ENCODE measurements at places on chromosomes 5 and 9. TPM values are rescaled to one million over a fixed set of nuclear protein-coding genes. Genes with fewer than 3 reads are reported as not detected.
A peak's percentile ranks its signal among the peaks of the same experiment; 100 is the strongest.

GRCh38 chr5:177548495-177548894 lies 5.9 kb downstream of the FAM193B start:
- no peak for DNase-seq
- no peaks in the 10 kb centered on the region for H3K36me3 ChIP-seq
- no peak overlapping the region for H3K27ac ChIP-seq
- H3K27me3 ChIP-seq: no peaks in the 10 kb centered on the region

DNA sequence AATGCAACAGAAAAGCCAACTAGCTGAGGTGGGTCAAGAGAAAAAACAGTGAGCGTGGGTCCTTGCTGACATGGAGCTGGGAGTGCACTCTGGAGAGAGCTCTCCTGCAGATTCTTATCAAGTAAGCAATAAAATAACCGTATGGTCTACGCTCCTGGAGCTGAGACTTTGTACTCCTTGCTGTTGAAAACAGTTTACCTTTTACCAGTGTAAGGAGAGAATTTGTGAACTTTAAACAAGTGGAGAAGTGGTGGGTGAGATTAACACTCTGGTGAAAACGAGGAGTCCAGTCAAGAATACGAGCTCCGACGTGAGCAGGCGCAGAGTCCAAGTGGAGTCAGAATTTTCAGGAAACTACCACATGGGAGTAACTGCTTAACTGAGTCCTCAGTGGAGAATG lies 156.1 kb upstream of the ERCC6L2 start:
- H3K4me1 ChIP-seq: peaks cover 30% of the 10 kb centered on the region
- peaks cover 3% of the 10 kb centered on the region for H3K36me3 ChIP-seq
- H3K4me3 ChIP-seq: no peak overlapping the region
- peaks cover 2% of the 10 kb centered on the region for H3K27me3 ChIP-seq

DNA sequence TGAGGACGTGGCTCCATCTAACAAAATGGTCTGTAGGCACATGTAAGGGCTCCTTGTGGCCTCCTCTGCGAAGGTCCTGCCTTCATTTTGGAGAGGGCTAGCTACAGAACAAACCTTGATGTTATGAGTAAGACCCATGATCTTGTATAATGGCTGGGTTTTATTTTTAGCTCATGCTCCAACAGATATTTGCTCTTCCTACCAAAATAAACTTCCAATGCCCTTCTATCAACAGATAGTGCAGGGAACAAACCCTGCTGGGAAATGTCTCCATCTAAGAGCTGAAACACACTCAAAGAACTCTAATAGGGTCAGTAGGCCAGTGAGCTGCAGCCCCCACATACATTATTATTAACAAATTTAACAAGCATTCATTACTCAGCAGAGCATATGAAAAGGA lies 189.5 kb downstream of the LURAP1L start:
- peaks cover 4% of the 10 kb centered on the region for H3K27me3 ChIP-seq
- H3K36me3 ChIP-seq: no peaks in the 10 kb centered on the region
- no peak for DNase-seq
- no peaks in the 10 kb centered on the region for H3K4me1 ChIP-seq
- H3K27ac ChIP-seq: no peak overlapping the region
- no peak overlapping the region for H3K4me3 ChIP-seq

Gene OTULINL
- 47.1 TPM for polyA plus RNA-seq

- H3K27ac ChIP-seq: no peak overlapping the region
- H3K4me3 ChIP-seq: no peak overlapping the region
- no peaks in the 10 kb centered on the region for H3K27me3 ChIP-seq
- no peak for DNase-seq
- no peaks in the 10 kb centered on the region for H3K36me3 ChIP-seq
Observed at GRCh38 chr5:55070968-55071367, 31.5 kb upstream of the GZMA start.

- H3K36me3 ChIP-seq: no peaks in the 10 kb centered on the region
- no peaks in the 10 kb centered on the region for H3K4me1 ChIP-seq
- no peak overlapping the region for H3K27ac ChIP-seq
- peaks cover 9% of the 10 kb centered on the region for H3K27me3 ChIP-seq
Observed at GRCh38 chr9:115106642-115107041, 11.3 kb downstream of the TNC start.

Gene GABRA1
- not detected for polyA plus RNA-seq

- H3K4me1 ChIP-seq: peaks cover 38% of the 10 kb centered on the region
- no peaks in the 10 kb centered on the region for H3K36me3 ChIP-seq
- H3K27me3 ChIP-seq: no peaks in the 10 kb centered on the region
- DNase-seq: peak; percentile 29
- H3K27ac ChIP-seq: no peak overlapping the region
Observed at GRCh38 chr5:164742025-164742424, 1236.6 kb downstream of the MAT2B start.

Gene ELOVL7
- polyA plus RNA-seq: 1.5 TPM

Gene TMEM252
- polyA plus RNA-seq: not detected

- H3K27me3 ChIP-seq: no peaks in the 10 kb centered on the region
- peaks cover 93% of the 10 kb centered on the region for H3K4me1 ChIP-seq
- H3K36me3 ChIP-seq: peaks cover 16% of the 10 kb centered on the region
- peak overlapping the region; percentile 82 for H3K27ac ChIP-seq
- peak overlapping the region; percentile 97 for H3K4me3 ChIP-seq
Observed at GRCh38 chr5:7869474-7870136, 657 bp downstream of the MTRR start.

- DNase-seq: peak; percentile 53
- peaks cover 3% of the 10 kb centered on the region for H3K27me3 ChIP-seq
- H3K36me3 ChIP-seq: peaks cover 1% of the 10 kb centered on the region
- H3K4me1 ChIP-seq: peaks cover 51% of the 10 kb centered on the region
- peak overlapping the region; percentile 93 for H3K27ac ChIP-seq
Observed at GRCh38 chr9:19127871-19128500, 694 bp upstream of the PLIN2 start.

DNA sequence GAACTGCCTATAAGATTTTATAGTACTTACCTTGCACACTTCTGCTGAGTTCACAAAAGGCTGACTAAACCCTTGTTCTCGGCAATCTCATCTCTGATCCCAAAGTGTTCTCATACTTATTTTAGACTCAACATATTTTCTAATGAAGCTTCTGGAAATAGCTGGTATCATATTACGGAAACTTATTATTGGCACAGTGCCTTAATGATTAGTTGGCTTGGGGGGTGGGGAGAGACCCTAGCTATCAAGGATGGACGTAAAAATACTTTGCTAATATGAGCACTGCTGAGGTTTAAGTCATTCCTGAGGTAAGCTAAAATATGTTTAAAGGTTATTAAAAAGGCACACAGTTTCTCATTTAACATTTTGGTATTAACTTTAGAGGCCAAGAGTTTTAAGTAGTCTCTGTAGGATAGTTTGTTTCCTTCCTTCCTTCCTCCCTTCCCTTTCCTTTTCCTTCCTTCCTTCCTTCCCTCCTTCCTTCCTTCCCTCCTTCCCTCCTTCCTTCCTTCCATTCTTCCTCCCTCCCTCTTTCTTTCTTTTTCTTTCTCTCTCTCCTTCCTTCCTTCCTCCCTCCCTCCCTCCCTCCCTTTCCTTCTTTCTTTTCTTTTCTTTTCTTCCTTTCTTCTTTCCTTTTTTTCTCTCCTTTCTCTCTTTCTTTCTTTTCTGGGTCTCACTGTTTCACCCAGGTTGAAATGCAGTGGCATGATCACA lies 31.5 kb downstream of the ZSWIM6 start:
- H3K4me3 ChIP-seq: no peak overlapping the region
- no peaks in the 10 kb centered on the region for H3K27me3 ChIP-seq
- DNase-seq: no peak
- peaks cover 3% of the 10 kb centered on the region for H3K4me1 ChIP-seq

GRCh38 chr9:134058716-134059115 lies 9.1 kb downstream of the BRD3 start:
- H3K4me1 ChIP-seq: peaks cover 53% of the 10 kb centered on the region
- H3K27me3 ChIP-seq: peaks cover 2% of the 10 kb centered on the region
- no peak overlapping the region for H3K27ac ChIP-seq
- H3K36me3 ChIP-seq: no peaks in the 10 kb centered on the region
- no peak for DNase-seq
- H3K4me3 ChIP-seq: no peak overlapping the region

DNA sequence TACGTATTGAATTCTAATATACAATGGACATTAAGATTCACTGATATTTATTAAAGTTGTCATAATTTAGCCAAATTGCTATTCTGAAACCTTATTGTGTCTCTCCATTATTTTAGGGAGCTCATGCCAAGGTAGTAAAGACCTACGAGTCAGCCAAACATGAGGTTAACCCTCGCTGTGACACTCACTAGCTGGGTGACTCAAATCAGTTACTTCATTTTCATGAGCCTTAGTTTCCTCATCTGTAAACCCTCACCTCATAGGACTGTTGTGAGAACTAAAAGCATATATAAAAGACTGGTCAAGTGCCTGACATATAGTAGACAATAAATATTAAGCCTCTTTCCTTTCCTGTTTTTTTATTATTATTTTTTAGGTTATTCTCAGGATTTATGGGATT lies 44.0 kb upstream of the PCA3 start:
- no peak overlapping the region for H3K27ac ChIP-seq
- no peak for DNase-seq
- no peaks in the 10 kb centered on the region for H3K4me1 ChIP-seq
- no peak overlapping the region for H3K4me3 ChIP-seq

DNA sequence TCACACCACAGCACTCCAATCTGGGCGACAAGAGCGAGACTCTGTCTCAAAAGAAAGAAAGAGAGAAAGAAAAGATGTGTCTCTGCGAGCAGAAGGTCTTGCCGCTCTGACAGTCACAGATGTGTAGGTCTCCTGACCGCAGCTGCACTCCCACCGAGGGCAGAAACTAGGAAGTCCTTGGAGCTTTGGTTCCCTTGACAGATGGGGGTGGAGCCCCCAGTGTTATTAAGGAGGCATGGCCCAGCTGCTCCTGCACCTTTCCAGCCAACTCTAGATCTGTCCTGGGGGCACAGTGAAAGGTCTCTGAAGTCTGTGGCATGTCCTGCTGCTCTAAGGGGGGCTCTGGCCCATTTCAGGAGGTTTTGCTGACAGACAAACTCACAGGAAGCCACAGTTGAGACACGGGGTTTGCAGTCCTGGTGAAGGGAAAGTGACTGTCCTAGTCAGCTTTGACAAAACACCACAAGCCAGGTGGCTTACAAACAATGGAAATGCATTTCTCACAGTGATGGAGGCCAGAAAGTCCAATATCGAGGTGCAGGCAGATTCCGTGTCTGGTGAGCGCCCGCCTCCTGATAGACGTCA lies 9.0 kb upstream of the DIPK1B start:
- peaks cover 13% of the 10 kb centered on the region for H3K27me3 ChIP-seq
- DNase-seq: no peak
- H3K27ac ChIP-seq: peak overlapping the region; percentile 74
- H3K36me3 ChIP-seq: no peaks in the 10 kb centered on the region

DNA sequence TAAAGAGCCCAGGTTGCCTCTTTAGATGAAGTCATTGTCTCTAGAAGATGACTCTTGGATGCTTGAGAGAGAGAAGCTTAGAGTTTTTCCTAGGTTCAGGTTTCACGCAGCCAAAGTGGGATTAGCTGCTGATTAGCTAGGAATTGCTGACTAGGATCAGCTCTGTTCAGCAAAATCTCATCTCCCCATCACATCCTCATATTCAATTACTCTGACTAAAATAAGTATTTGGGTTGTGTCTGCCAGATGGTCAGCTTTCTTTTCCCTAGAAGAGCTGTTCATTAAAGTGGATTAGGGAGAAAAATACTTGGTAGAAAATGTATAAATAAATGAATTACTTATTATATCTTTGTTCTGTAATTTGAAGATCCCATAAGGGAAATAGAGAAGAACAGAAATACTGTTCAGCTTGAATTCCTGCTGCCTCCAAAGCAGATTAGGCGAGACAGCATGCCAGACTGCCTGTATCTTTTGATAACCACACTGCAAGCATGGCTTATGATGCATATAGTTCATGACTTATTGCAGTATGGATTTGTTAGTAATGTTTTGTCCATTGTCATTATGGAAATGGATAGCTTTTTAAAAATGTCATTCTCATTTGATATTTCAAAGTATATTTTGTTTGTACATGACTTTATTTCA lies 184.8 kb upstream of the CD180 start:
- no peaks in the 10 kb centered on the region for H3K4me1 ChIP-seq
- H3K4me3 ChIP-seq: no peak overlapping the region
- no peak overlapping the region for H3K27ac ChIP-seq
- H3K27me3 ChIP-seq: no peaks in the 10 kb centered on the region
- peaks cover 3% of the 10 kb centered on the region for H3K36me3 ChIP-seq
- DNase-seq: no peak

DNA sequence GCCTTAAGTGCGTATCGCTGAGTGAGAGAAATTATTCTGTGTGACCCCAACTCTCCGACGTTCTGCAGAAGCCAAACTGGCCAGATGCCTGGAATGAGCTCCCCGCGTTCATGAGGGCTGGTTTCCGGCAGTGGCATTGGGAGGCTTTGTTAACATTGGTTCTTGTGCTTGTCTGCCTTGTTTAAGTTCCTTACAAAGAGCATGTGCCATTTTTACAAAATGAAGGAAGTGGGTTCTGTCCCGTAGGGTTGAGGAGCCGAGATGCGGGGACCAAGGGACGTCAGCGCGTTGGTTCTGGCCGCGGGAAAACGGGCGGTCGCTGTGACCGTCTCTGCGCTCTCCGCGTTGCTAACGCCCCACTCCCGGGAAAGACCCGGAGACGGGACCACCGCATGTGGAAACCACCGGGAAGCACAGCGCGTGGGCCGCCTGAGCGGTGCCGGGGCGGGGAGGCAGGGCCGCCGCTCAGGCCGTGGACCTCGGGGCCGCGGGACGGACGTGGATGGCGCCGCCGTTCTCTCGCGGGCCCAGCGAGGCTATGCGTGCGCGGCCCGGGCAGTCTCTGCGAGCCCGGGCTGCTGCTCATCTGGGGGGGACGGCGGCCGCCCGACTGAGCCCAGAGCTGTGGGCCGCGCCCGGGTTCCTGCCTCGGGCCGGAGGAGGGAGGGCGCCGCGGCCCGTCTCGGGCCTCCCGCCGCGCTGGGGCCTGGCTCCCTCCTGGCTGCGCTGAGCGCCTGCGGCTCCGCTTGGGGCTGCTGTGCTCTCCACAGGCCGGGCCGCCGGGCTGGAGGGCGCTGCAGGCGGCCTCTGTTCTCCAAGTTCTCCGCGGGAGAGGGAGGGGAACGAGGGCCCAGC lies 13.4 kb downstream of the RABL6 start:
- peak overlapping the region; percentile 61 for H3K4me3 ChIP-seq
- peaks cover 2% of the 10 kb centered on the region for H3K27me3 ChIP-seq
- no peak overlapping the region for H3K27ac ChIP-seq
- H3K4me1 ChIP-seq: peaks cover 10% of the 10 kb centered on the region
- no peak for DNase-seq
- H3K36me3 ChIP-seq: peaks cover 10% of the 10 kb centered on the region

Gene MAMDC4
- polyA plus RNA-seq: not detected

- peaks cover 7% of the 10 kb centered on the region for H3K4me1 ChIP-seq
- H3K27me3 ChIP-seq: peaks cover 5% of the 10 kb centered on the region
- no peak overlapping the region for H3K4me3 ChIP-seq
- DNase-seq: no peak
Observed at GRCh38 chr5:158054223-158055110, 195.5 kb upstream of the CLINT1 start.
